ENCODE measurements at places on chromosomes 7 and 10.

GRCh38 chr10:101140084-101140949 is 9.2 kb downstream of the TLX1 start:
- no peak for DNase-seq

- DNase-seq: no peak
Measured at GRCh38 chr10:60958892-60959601, 15.1 kb upstream of the RHOBTB1 start.

- DNase-seq: no peak
Measured at GRCh38 chr7:38699471-38699870, 68.3 kb upstream of the AMPH start.

DNA sequence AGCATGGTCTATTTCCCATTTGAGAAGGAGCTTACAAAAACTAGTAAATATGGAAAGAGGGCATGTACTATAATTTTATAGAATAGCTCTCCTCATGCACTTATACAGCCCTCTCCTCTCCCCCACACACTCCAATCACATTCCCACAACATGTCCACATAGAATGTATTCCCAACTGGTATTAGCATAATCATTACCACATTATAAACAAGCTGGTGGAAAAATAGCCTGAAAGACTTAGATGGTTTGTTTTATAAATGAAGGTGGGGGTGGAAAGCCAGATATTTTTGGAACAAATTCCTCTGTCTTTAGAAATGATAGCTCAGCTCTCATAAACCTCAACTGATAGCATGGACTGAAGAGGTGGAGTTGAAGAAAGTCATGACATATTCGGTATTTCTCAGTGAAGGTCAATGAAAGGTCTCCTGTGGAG is 410.1 kb downstream of the SUGCT start:
- no peak for DNase-seq

GRCh38 chr7:142774826-142775225 is 4.1 kb downstream of the PRSS2 start:
- DNase-seq: no peak

GRCh38 chr7:17902599-17902998 is 37.7 kb downstream of the SNX13 start:
- no peak for DNase-seq

DNA sequence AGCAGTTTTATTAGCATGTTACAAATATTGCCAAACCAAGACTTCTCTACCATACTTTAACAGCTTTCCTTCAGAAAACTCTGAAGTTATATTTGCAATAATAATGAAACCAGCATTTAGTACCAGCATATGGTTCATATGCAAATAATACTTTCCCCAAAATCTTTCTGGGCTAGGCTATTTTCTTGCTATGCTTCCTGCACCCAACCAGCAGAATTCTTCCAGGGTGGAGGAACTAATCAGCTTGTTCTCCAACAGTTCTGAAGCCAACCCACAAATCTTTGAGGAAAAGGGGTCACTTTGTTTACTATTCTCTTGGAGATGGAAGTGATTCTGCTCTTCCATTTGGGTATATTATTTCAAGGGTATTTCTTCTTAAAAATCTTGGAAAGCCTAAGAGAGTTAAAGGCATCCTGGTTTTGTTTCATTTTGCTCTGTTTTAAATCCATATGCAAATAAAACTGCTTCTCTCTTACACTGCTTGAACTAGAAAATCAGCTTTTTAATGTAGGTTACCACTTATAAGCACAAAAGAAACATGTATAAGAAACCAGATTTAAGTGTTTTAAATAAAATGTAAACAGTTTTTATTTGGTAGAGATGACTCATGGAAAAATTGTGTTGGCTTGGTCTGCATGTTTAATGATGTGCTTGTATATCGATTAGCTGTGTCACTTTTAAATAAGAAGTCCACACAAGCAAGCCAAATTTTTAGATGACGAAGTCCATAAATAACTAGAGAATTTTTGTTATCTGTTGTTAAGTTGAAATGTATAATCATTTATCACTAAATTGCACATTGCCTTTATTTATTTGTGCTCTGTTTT is 103.7 kb downstream of the HECTD2 start:
- DNase-seq: no peak

- DNase-seq: no peak
Measured at GRCh38 chr7:134565643-134566136, 16.8 kb downstream of the AKR1B15 start.

GRCh38 chr7:144713850-144714249 is 122.0 kb downstream of the TPK1 start:
- DNase-seq: no peak

DNA sequence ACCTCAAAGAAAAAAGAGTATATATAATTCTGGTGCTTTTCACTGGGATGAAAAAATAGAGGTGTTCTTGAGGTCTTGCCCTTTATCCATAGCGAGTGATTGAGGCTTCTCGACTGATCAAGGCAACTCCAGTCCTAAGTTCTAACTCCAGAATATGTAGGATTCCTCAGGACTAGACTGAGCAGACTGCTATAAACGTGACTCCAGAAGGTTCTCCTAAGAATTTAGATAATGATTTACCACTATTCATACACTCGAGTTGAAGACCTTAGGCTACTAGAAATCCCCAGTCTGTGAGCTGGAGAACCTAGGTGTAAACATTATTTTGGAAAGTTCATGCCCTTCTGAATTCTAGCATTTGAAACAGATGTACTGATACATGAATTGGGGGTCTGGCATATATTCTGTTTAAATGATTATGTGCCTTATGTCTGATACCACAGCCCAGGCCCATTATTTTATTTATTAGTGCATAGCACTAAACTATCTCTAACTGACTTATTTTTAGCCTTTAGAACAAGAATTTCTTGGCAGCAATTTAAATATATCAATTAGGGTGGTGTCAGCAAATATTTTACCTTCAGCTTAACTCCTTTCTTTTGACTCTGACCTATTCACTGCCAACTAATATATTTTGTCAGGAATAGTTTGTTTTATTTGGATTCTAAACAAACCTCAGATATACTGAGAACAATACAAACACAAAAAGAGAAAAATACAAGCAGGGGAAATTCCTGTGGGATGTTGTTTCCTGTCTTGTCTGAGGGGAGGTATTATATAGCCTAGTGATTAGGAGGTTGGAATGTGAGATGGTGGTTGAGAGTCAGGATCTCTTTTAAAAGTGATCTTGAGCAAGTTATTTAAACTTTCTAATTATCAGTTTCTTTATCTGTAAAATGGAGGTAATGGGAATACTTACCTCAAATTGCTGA is 75.8 kb downstream of the PODXL start:
- DNase-seq: peak; percentile 22

- no peak for DNase-seq
Measured at GRCh38 chr7:121510858-121511482, 114.9 kb upstream of the FAM3C start.

- no peak for DNase-seq
Measured at GRCh38 chr10:663831-664251, 25.6 kb downstream of the DIP2C start.

DNA sequence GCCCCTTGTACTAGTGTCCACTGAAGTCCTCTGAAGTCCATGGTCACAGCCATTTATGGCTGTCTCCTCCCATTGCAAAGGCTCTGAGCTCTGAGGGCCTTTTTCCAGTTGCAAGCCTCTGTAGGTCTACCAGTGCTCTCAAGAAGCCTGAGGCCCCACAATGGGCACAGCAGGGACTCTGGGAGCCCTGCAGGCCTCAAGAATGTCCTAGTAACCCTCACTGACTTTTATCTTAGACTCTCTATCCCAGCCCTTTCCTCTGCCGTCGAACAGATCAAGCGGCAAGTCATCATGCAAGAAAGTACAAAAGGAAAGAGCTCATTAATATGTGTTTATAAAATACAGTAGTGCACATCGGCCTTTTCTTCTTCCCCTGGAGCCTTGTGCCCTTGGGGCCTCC is 23.4 kb downstream of the VWA2 start:
- no peak for DNase-seq

DNA sequence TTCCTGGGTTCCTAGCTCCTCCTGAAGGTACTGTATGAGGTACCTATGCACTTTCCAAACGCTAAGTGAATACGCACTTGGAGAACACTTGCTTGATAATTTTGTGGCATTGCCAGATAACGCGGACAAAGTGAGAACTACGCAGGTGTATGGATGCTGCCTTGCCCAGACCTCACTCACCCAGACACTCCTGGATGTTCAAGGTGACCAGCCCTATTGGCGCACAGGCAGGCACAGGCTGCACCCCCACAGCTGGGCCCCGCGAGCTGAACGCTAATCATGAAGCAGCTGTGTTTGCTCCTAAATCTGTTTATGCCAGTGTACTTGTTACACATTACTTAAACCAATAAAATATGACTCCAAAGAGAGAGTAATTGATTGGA is 27.3 kb downstream of the DIP2C start:
- DNase-seq: no peak

GRCh38 chr10:102696736-102697135 is 17.5 kb downstream of the ARL3 start:
- DNase-seq: no peak

DNA sequence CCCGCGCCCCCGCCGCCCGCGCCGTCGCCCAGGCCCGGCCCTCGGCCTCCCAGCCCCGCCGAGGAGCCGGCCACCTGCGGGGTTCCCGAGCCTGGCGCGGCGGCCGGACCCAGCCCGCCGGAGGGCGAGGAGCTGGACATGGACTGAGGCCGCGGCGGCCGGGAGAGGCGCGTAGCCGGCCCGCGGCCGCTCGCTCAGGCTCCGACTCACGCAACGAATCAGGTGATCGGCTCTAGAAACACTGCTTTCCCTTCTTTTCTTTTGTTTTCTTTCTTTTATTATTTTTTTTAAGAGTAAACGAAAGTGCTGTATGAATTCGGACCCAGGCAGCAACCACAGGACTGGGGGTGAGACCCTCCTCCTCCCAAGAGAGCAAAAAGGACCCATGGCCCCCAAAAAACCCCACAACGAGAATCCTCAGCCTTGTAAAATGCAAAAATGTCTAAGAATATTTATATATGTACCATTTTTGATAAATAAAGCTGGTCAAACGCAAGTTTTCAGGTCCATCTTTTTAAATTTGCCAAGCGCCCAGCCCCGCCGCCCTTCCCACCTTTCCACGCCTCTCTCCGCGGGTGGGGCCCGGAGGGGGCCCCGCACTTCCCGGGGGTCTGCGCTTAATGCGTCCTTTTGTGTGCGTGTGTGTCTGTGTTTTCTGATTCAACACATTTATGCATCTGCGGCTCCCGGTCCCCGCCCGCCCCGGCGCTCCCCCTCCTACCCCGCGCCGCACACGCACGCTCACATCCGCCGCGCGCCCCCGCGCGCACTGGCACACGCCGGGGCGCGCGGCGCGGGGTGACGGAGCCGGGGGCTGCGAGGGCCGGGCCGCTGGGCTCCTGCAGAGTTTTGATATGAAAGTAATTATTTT is 4.4 kb downstream of the UNCX start:
- no peak for DNase-seq

- peak; percentile 52 for DNase-seq
Measured at GRCh38 chr7:28573059-28573553, 160.8 kb downstream of the CREB5 start.

- no peak for DNase-seq
Measured at GRCh38 chr10:62491597-62491996, 117.4 kb downstream of the ZNF365 start.

DNA sequence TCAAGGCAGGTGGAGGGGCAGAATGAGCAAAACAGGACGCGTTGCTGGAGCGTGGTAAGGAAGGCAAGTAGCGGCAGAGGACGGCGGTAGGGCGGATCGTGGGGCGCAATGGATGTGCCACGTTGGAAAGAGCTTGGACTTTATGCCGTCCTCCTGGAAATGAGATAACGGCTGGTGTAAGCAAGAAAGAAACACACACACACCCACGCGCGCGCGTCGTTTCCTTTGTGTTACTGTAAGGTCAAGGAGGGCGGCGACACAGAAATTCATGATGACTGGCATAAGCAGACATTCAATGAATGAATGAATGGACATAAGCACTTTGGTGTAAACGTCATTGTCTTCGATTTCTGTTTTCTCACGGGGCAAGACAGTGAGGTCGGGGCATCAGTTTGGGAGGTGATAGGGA is 683 bp upstream of the ENTPD7 start:
- DNase-seq: no peak

- no peak for DNase-seq
Measured at GRCh38 chr7:135914346-135914745, 62.8 kb downstream of the MTPN start.

DNA sequence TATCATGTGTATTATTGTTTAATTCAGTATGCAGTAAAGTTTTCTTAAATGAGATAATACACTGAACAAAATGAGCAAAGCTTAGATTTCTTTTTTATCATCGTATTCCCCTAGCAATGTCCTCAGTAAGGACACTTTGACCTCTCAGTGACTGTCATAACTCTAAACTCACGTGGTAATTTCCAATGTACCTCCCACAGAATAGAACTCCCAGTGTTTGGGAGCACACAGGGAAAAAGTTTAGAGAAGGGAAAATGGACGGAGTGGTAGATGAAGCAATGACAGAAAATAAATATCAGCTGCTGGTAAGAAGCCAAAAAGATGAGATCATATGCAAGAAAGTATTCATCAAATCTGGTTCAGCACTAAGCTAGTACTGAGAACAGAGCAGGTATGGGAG is 758.6 kb upstream of the KCND2 start:
- DNase-seq: no peak

- no peak for DNase-seq
Measured at GRCh38 chr10:62460393-62460792, 86.2 kb downstream of the ZNF365 start.

DNA sequence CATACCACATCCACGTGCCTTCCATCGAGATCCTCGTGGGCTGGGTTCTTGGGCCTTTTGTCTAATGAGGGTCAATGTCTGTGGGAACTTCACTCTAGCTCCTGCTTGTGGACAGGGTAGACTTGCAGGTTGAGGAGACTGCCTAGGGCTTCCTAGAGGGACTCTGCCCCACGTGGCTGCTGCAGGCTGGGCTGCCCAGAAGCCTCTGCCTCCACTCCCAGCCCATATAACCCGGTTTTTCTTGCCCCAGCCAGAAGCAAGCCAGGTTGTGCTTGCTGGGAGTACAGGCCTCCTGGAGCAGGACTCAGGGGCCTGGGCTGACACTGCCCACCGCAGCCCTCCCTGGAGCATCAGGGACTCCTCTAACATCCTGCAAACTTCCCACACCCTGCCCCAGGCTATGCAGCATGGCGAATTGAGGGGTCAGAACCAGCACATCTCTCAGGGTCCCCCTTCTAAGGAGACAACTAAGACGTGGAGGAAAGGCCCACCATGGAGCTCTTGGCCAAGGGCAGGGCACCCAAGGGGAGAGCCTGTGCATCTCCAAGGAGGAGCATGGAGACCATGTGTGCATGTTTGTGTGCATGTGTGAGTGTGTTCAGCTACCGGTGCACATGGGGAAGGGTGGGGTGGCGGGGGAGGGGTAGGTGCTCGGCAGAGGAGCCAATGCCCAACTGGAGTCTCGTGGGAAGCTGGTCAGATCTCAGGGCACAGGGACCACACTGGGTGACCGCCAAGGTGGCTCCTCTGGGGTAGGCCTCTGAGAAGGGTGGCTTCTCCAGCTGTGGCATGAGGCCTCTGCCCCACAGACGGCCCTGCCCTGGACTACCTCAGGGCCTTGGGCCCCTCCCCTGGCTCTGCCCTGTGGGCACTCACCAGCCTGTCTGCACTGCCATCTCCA is 62.6 kb downstream of the RASGEF1A start:
- DNase-seq: no peak

DNA sequence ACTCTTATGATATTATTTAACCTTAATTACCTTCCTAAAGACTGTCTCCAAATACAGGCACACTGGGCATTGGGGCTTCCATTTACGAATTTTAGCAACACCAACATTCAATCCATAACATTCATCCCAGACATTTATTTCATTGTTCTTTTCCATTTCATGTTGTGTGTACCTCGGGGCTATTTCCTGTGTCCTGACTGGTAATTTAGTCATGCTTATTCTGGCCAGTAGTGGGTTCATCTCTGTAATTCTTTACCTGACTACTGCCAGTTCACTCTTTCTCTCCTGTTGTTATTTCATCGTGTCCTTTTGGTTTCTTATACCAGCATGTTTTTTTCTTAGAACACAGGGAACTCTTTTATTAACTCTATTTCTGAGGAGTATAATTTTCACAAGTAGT is 225.7 kb downstream of the PLXDC2 start:
- DNase-seq: no peak
